Activated naive CD4-positive, alpha-beta T cell treated with Interleukin-2 at 50 U/mL for 16 hours (primary cell): ENCODE measurements at places on chromosomes 3 and 15.

DNA sequence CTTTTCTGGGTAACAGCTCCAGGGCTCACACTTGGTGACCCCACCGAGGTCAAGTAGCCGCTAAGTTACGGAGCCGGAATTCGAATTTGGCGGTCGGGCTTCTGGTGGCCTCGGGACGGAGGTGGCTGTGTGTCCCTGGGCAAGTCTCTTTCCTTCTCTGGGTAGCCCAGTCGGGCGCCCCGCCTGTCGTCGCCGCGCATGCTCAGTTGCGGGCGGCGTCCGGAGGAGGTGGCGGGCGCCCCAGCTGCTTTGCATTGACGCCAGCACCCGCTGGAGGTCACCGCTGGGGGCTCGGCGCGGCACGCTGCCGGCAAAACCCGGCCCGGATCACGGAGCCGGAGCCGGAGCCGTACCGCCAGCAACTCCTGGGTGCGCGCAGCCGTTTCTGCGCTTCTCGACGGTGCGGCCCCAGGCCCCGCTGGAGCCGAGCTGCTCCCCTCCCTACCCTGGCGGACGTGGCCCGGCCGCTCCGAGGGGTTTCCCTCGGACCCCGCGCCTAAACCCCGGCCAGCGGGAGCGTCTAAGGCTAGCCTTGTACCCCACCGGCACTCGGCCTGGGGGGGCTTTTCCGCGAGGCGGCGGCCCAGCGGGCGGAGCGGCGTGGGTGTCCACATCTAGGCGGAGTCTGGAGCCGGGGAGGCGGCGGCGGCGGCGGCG, 474 bp upstream of the PDE8A start:
- peak; percentile 97 for DNase-seq

DNA sequence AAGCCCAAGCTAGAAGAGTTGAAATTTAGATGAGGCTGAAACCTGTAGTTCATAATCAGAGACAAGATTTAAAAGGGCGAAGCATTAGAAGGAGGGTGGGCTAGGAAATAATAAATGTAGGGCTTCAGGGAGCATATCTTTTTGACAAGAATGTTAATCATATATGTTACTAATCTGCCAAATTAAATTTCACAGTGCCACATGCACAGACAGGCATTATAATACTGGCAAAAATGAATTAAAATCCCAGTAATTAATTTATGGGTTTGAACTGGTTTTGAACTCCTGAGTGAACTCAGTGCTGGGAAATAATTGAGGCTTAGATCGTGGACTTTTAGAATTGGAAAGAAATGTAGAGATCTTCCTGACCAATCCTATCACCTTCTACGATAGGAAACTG, 383.5 kb upstream of the IL12A start:
- DNase-seq, result no peak

- DNase-seq, result no peak
Observed at GRCh38 chr3:106125321-106125720, 256.5 kb upstream of the CBLB start.

GRCh38 chr3:9793161-9793781, 389 bp downstream of the ARPC4 start:
- DNase-seq, result peak; percentile 32

DNA sequence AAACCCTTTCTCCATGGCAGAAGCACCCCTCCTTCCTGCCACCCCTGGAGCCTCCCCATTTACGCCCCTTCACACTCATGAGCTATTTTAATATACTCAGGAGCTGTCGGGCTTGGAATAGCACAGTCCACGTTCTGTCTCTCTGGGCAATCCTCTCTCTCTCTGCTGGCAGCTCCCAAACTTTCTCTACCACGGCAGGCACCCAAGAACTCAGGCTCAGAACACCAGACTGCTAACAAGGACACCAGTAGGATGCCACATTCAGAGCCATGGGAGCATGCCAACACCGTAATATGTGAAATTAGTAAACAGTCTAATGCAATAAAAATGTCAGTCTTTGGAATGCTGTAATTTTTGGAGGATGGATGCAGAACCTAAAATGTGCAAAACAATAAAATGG, 19.3 kb downstream of the TNFAIP8L3 start:
- DNase-seq, result no peak

GRCh38 chr3:172522871-172523818, at the start of gene TNFSF10:
TNFSF10 (minus strand) TSS chr3:172523430; CDS start chr3:172523384, 46 bp downstream.
- DNase-seq, result peak; percentile 71
